ENCODE measurements at places on chromosomes 1 and 21.

GRCh38 chr1:19651141-19651737 is 7.1 kb downstream of the NBL1 start:
- no peak for DNase-seq

DNA sequence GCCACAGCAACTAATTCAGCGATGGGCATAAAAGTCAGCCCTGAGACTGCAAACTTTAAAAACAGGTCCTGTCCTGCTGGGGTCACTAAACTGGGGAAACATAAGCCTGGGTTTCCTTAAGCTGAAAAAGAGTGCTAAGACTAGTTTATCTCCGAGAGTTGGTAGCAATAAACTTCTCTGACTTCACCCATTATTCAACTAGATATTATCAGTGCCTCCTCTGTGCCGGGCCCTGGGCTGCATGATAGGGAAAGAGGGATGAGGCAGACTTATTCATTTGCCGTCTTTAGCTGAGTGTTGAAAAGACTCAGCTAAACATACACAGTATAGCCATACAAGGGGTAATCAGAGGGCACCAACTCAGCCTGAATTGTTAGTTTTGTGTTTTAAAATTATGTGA is 33.0 kb downstream of the AK2 start:
- DNase-seq: no peak

DNA sequence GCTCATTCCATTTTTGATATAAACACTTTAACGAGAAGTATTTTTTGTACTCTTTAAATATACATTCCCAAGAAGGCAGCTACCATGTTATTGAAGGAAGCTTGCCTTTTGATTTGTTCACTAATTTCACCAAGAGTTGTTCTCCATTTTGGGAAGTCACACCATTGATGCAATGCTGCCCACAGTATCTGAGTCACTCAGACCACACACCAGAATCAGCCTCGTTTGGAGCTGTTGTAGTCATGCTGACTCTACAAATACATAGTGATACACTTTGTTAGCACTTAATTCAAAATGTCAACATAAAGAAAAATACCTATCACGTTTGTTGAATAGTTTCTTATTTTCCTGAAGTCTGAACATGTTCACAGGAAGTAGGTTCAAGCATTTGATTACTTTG is 78.7 kb downstream of the PAPPA2 start:
- no peak for DNase-seq

DNA sequence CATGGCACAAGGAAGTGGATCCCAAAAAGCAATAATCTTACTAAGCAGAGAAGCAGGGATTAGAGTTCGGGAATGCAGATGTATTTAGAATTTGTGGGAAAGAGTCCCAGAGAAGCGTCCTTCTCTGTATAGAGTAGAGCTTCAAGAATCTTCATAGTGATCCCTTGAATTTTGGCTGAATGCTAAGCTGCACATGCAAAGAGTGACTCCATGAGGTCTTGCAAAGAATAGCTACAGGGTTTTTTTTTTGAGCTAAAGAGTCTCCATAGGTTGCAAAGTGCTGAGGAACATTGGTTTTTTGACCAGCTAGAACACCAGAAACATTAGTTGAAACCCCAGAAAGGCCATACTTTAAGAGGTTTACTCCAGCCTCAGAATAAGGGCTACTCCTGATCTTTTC is 206.7 kb downstream of the CTH start:
- DNase-seq: no peak
